Activated CD4-positive, alpha-beta T cell treated with anti-CD3 and anti-CD28 coated beads, Interleukin-2, amount 10 ng/mL, durations not matched to agents 7 days and 5 days (primary cell): ENCODE measurements at places on chromosomes 3 and 15.

DNA sequence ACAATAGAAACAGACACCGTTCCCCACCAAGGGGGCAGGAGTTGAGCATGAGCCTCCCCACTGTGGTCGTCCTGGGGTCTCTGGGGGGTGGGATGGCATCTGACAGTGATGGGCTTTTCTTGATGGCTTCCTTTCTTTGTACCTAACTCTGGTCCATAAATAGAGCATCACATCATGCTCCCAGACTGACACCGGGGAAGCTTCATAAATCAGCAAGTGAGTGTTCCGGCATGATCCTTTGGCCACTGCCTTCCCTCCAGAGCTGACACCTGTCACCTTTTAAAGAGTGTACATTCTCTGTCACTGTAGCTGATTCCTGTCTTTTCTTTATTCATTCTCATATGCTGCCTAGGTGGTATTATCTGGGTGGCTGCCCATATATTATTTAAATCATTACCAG lies 129.9 kb downstream of the ROBO2 start:
- no peak for DNase-seq

DNA sequence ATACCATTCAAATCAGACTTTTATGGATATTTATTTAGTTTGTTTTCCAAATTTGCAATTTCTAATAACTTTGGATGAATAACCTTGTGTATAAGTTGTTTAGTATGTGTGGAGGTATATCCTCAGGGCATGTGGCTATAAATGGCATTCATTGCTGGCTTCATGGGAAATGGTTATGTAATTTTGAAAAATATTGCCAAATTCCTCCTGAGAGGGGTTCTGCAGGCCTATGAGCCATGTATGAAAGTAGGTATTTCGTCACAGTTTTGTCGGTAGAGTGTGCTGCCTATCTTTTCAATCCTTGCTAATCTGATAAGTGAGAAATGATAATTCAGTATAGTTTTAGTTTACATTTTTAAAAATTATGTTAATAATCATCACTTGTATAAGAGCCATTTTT lies 256.4 kb upstream of the ZNF385D start:
- DNase-seq = no peak

DNA sequence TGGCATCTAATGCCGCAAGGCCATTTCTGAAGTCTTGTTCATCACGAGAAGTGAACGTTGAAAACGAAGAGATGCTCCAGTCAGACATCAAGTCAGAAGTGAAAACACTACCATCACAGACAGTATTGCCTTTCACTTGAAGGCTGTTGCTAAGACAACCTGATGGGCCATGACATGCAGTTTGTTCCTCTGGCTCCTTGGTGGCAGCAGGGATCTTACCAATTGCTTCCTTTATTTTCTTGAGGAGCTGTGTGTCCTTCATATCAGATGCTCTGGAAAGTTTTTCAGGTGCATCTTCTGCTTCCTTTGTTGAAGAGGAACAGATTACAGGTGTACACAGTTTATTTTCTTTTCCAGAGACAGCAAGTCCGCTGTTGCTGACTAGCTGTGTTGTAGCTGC lies 30.7 kb upstream of the MYLK start:
- no peak for DNase-seq

DNA sequence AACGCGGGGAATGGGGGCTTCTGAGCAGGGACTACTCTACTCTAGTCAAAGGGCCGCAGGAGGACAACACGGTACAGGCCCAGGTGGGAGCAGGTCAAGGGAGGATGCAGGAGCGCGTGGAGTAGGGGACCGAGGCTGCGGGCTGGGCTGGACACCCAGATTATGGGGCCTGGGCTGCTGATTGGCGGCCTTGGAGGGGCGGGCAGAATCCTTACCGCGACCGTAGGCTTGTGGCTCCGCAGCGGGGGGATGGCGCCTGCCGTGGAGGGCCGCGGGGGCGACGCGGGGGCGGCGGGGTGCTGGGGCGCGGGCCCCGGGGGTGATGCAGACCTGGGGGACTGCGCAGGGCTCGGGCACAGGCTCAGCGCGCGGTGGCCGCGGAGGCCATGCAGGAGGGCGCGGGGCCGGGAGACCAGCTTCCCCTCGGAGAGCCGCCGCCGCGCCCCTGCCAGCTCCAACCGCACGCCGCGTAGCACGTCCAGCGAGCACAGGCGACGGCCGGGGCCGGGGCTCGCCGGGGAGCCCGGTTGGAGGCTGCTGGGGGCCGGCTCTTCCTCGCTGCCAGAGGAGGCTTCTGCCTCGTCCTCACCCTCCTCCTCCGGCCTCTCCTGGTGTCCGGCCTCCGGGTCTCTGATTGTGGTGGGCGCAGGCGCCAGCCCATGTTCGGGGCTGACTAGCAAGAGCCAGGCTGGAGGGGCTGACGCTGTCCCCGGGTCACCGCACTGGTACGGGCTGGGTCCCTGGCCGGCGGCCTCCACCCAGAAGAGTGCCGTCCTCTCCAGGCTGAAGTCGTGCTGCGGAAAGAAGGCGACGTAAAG lies 12.9 kb downstream of the UBAP1L start:
- DNase-seq = no peak

DNA sequence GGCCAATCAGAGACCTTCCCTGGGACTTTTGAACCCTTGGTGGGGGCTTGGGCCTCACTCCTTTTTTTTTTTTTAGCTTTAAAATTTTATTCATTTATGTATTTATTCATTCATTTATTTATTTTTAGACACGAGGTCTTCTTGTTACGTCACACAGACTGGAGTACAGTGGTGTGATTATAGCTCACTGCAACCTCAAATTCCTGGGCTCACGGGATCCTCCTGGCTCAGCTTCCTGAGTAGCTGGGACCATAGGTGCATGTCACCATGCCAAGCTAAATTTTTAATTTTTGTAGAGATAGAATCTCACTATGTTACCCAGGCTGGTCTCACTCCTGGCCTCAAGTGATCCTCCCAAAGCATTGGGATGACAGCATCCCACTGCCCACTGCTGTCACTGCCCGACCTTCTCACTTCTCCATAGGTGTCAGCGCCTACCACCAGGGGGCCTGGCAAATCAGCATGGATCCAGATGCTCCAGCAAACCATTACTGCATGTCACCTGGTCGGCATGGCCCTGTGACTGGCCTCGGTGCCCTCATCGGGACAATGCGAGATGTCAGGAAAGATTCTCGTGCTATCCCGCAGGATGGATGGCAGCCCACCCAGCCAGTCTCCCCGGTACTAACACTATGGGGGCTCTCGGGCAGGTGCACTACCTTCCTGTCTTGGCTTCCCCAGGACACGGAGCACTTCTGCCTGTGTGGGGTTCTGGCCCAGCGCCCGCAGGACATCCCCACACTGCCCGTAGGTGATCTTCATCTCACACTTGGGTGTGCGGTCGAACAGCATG lies 3.0 kb downstream of the MYL3 start:
- DNase-seq = peak; percentile 27

GRCh38 chr3:115588201-115589115 lies 34.9 kb upstream of the GAP43 start:
- DNase-seq = no peak

DNA sequence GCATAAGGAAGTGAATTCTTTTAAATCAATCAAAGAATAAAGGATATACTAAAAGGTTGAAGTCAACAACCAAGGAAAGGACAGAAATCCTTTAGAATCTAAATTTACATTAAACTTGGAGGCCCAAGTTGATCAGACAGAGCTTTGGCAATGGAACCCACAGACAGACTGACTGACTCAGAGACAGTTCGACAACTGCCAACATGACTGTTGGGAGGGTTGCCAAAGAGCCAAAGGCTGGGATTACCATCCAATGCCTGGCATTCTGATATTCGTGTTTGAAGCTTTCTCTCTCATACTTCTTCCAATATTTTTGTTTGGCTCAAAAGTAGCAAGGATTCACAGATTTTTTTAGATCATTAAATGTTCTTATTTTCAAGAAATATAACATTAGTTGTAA lies 406.1 kb downstream of the PLCL2 start:
- DNase-seq = no peak

- DNase-seq = no peak
Observed at GRCh38 chr3:194571491-194572142, 61.6 kb downstream of the TMEM44 start.

- no peak for DNase-seq
Observed at GRCh38 chr3:126523745-126524428, at the start of gene CHST13. TSS of gene CHST13 (plus strand) at chr3:126524155. CDS start at chr3:126524333, 178 bp downstream.

DNA sequence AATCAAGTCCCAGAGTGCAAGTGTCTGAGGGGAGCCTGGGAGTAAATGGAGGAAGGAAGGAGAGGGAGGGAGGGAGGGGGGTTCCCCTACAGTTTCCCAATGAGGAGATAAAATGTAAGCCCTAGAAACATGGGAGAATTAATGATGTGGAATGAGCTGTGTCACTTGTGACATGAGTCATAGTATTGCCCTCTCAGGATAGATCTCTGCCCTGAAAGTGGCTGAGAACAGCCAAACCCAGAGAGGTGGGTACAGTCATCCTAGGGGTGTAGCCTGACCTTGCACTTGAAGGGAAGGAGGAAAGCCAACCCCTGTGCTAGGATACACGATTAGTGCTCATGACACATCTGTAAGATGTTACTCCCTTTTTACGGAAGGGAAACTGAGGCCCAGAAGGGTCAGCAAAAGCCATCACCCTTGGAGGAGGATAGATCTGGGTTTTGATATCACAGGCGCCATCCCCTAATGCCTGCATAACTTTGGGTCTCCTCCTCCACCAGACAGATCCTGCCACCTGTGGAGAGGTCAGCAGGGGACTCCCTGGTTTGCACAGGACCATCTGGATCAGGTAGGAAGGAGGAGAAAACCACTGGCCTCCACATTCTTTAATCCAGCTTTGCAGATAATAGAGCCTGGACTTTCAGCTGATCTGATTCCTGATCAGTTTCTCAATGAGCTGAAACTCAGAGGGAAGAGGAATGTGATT lies 23.1 kb upstream of the USP3 start:
- DNase-seq = no peak

GRCh38 chr3:172177046-172177445 lies 137.7 kb downstream of the FNDC3B start:
- no peak for DNase-seq

DNA sequence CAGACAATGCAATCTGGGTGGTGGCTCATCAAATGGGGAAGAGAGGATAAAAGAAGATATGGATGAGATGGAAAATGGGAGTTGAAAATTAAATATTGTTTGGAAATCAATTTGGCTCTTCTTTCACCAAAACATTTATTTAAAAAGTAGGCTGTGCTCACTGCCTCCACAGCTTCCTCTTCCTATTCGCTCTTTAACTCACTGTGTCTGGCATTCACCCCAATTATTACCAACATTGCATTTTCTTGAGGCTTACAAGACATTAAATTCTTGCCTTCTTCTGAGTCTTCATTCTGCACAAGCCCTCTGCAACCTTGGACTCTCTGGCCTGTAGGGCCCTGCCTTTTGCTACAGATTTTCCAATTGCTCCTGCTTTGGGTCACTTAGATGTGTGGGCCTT lies 52.9 kb upstream of the TSPAN3 start:
- DNase-seq = no peak

DNA sequence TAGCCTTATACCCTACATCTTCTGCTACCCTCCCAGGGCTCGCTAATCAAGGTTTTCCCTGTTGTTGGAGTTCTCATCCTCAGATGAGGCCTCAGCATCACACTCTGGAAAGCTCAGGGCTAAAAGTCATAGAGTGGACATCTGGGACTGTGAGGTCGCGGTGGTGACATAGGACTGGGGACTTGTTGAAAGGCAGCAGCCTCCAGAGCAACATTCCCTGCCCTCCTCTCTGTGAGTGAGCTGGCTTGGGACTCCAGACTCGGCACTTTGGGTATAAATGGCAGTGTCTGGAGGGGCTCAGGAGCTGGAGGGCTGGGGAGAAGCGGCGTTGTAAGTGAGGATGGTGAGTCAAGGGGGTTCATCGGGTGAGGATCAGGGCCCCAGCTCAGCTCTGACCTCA lies 2.7 kb downstream of the CA12 start:
- no peak for DNase-seq

GRCh38 chr3:144810160-144810559 lies 838.5 kb downstream of the DIPK2A start:
- no peak for DNase-seq

GRCh38 chr3:13716540-13717221 lies 163.2 kb downstream of the WNT7A start:
- no peak for DNase-seq

DNA sequence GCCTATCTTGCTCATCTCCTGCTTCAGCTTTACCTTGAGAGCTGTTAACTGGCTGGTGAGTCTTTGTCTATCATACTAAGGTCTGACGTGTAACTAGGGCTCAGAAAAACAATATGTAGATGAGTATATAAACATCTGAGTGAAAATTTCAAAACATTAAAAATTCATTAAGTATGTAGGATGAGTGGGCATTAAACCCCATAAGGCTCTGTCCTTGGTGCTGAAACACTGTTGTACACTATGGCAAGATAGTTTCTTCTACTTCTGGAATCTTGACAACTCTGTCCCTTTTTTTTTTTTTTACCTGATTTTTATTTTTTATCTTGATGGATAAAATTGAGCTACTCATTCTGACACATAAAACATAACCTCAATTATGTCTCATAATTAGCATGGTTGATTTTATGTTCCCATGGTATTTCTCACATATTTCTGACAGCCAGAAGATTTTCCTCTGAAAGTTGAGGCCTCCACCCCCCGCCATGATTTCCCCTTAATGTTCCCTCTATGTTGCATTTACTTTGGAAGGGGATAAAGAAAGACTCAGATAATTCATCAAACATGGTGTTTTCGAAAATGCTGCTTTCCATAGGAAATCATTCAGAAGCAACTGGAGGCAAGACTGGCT lies 54.3 kb downstream of the DGKG start:
- peak; percentile 47 for DNase-seq
